MM.1S (cell line): ENCODE measurements at places on chromosomes 7 and 10.

GRCh38 chr7:157971501-157971900 lies 616.1 kb downstream of the PTPRN2 start:
- no peak for DNase-seq

DNA sequence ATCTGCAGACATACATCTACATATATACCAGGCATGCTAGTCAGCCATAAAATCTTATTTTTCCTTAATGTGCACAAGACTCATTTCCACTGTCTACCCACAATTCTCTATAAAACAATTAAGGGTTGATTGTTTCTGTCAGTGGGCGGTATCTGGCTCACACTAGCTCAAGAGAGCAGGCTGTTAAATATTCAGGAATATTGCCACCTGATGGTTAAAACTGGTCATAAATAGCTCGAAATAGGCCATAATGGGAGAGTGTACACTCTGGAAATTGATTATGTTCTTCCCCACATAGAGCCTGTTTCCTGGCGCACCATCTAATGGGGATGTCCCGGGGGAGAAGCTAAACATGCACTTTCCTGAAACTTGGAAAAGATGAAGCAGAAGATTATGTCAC lies 620.6 kb upstream of the ANKRD30A start:
- DNase-seq: no peak

DNA sequence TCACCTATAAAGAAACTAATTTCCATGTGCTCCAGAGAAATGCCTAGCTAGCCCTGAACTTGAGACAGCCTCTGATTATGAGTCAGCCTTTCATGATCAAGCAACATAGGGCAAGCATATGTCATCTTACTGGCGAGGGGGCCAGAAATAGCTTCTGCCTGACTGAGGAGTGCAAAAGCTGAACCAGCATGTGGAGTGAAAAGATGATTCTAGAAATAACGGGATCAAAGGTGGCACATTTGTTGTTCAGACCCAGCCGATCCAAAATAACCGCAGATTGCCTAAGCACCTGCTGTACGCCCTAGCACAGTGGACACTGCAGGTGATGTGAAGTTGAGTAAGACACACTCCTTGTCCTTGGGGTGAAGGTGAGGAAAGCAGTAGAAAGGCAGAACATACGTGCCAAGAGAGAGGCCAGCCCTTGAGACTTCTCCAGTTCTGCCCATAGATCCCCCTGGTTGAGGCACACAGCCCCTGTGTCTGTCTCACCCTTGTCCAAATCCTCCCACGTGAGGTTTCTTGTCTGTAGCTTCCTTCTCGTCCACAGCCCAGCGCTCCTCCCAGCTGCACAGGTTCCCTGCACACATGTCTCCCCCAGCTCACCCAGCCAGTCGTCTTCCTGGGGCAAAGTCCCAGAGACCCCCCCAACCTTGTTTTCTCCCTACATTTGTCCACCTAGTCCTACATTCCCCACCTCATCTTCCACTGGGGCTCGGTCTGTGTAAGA lies 2.8 kb upstream of the BCL7B start:
- peak; percentile 42 for DNase-seq

DNA sequence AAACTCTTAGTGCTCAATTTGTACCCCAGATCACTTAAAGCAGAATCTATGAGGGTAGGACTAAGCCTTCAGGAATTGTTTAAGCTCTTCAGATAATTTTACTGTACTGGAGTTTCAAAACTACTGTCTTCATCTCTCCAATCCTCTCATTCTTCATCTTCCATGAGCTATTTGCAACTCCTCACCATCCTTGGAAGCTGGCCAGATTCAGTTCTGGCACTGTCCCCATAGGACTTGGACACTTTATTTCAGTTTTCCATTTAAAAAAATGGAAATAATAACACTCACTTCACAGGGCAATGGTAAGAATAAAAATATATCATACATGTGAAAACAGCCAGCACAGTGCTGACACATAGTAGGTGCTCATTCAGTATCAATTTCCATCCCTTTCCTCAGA lies 74.6 kb downstream of the PPP1R17 start:
- no peak for DNase-seq

DNA sequence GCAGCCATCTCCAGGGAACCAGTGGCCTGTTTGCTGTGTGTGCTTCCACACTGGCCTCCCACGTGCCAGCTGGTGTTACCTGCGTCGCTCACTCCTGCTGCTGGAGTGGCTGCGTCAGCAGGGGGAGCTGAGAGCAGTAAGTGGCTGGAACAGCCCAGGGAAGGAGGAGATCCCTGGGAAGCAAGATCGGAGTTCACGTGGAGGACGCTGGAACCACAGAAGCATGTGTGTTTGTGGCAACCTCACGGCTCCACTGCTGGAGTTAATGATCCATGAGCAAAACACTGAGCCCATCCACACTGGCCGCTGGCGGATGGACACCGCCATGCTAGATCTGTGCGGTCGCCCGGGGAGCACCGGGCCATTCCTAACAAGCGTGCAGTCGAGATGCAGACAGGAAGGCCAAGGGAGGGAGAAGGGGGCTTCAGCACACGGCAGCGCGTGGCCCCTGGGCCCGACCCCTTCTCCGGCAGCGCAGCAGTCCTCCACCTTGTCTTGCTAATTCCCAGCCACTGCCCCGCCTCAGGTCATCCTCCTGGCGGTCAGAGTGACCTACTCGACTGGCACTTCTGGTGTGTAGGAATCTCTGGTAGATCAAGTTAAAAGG lies 68.5 kb upstream of the EEPD1 start:
- no peak for DNase-seq

DNA sequence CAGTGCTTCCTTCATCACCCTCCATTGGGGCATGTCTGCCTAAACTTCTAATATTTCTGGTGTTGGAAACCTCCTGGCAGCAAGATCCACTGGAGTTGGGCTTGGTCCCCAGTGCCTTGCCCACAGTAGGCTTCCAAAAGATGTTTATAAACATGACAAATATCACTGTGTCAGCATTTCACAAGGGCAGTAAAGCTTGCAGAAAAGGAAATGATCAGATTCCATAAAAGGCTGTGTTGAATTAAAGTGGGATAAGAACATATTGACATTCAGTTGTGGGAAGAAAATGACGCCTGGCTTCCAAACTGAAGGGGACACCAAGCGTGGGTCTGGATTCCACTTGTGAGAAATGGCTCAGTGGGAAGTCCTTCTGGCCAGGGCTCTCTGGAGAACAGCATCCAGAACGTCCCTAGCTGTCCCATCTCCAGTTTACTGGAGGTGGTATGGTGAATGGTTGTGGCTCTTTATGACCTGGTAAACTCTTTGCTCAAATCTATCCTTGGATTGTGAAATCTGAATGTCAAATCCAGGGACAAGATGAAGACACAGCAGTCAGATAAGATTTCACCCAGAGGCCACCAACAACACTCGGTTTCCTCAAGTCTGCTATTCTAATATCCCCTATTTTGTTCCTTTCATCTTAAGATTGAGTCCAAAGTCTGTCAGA lies 287.2 kb downstream of the TNS3 start:
- no peak for DNase-seq

DNA sequence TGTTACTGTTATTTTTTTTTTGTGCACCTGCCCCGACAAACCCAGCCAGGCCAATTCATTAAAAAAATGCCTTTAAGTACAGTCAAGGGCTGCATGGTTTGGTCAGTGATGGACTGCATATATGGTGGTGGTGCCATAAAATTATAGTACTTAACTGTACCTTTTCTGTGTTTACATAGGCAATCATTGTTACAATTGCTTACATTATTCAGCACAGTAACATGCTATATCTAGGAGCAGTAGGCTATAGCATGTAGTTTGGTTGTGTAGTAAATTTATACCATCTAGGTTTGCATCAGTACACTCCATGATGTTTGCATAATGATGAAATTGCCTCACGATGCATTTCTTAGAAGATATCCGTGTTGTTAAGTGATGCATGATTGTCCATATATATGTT lies 58.0 kb downstream of the STK31 start:
- DNase-seq: no peak
